ENCODE measurements at places on chromosomes 16 and 17.

GRCh38 chr17:38334480-38335364 lies 9.0 kb downstream of the GPR179 start:
- no peak for DNase-seq

DNA sequence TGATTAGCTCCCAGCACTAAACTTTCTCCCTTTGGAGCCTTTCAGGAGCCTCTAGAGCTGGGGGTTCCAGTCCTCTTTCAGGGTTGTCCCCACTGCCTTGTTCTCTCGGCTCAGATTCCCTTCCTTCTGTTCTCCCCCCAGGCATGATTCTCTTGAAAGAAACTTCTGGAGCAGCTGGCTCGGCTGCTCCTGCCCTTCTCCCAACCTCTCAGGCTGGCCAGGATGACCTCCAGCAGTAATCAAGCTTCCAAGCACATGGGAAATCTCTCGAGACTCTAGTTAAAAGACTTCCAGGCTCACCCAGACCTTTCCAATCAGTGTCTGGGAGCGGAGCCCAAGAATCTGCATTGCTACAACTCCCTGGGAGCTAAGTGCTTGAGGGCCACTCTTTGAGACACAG lies 3.6 kb downstream of the SDK2 start:
- no peak for DNase-seq

DNA sequence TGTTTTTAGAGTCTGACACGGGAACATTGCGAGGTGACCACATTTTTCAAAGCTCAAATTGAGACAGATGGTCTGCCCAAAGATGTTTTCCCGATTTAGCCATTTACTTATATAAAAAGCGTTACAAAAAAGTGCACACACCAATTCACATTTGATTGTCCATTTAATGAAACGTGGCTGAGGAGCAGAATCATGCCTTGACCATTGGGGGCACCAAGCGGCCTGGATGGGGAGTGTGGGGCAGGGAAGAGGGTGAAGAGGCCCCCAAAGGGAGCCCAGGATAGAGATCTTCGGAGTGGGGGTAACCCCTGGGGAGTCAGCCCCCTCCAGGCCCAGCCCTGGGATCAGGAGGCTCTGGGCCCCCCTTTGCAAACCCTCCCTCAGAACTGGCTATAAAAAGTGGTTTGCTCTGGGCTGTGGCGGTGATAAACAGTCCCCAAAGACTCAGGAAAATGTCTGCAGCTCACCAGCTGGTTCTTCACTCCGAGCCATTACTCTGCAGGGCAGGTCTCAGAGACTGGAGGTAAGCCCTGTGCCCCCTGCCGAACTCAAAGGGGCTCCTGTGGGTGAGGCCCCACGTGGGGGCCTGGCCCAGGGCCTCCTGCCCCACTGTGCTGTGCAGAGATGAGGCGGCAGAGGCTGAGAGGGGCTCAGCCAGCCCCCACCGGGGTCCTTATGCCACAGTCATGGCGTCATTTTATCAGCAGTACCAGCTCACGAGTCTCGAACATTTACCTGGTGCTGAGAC lies 105.9 kb upstream of the SEC14L1 start:
- DNase-seq = no peak

DNA sequence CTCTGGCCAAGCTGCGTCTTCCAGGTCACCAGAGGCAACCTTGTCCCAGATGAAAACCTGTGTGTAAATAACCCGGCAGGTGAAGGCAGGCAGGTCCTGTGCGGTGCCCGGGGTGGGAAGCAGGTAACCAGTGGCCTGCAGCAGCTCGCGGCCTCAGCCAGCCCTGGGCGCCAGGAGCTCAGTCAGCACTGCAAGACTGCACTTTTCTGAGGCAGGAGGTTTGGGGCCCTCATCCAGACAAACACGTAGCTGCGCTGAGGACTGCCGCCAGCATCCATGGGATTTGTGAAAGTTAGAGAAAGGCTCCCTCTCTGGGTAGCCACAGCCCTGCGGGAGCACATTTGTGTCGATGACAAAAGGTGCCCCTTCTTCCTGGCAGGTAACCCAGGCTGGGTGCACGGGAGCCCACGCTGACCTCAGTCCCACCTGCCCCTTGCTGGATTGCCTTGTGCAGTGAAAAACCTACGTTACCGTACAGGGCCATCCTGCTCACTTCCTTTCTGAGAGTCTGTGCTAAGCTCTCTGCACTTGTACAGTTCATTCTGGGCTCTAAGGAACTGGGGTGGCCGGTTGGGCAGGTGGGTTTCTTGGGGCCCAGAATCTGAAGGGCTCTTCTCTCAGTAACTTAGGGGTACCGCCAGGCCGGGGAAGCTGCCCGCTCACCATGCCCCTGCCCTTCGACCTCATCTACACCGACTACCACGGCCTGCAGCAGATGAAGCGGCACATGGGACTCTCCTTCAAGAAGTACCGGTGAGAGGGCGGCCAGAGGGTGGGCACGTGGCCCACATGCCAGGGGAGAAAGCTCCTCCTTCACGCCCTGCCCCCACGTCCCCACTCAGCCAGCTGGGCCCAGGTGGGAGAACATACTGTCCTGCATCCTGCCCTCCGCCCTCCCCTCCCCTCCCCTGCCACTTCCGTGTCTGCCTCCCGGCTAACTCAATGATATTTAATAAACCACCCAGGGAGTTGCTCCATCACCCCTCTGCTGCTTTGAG lies 56.4 kb downstream of the MGAT5B start:
- peak; percentile 12 for DNase-seq

DNA sequence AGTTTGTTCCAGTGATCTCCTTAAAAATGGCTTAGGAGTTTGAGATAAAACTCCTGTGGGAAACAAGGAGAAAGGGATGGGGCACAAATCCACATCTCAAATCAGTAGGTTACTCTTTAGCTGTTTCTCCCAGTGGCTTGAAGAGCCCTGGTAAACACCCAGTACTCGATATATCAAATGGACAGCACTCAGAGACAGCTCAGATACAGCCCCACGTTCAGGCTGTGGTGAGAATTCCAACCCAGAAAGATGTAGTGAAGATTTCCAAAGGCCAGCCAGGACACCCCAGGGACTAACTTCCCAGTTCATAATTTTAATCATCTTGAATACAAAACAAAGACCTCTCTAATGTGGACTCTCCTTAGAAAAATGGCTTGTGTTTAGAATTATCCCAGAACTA lies 6.4 kb upstream of the VEZF1 start:
- DNase-seq = no peak

DNA sequence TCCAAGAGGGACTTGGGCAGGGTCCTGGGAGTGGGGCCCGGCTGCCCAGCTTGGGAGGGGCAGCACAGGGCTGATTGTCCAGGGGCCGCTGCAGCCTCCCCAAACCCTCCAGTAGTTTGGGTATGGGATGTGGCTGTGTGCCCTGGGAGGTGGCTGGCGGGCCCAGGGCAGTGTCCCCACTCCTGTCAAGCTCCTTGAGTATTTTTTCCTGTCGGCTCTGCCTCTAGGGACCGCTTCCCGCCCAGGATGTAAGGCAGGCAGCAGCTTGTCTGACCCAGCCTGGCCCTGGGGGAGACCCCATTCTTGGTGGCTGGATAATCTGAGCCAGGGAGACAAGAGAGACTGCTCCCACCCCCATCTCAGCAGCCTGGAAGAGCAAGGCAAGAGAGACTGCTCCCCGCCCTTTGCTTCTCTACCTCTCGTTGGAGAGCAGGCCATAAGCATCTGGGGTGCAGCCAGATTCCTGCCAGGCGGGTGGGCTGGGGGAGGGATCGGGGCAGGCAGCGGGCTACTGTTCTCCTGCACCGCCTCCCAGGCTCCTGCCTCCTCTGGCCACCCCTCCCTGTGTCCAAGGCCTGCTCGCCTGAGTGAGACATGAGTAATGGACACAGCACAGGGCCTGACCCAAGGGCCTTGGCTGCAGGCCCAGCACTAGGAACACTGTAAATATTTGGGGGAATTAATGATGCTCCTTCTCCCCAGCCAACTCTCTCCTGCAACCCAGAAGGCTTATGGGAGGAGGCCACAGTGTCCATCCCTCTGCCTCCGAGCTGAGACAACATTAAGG lies 18.4 kb upstream of the ITGA3 start:
- DNase-seq = peak; percentile 91

DNA sequence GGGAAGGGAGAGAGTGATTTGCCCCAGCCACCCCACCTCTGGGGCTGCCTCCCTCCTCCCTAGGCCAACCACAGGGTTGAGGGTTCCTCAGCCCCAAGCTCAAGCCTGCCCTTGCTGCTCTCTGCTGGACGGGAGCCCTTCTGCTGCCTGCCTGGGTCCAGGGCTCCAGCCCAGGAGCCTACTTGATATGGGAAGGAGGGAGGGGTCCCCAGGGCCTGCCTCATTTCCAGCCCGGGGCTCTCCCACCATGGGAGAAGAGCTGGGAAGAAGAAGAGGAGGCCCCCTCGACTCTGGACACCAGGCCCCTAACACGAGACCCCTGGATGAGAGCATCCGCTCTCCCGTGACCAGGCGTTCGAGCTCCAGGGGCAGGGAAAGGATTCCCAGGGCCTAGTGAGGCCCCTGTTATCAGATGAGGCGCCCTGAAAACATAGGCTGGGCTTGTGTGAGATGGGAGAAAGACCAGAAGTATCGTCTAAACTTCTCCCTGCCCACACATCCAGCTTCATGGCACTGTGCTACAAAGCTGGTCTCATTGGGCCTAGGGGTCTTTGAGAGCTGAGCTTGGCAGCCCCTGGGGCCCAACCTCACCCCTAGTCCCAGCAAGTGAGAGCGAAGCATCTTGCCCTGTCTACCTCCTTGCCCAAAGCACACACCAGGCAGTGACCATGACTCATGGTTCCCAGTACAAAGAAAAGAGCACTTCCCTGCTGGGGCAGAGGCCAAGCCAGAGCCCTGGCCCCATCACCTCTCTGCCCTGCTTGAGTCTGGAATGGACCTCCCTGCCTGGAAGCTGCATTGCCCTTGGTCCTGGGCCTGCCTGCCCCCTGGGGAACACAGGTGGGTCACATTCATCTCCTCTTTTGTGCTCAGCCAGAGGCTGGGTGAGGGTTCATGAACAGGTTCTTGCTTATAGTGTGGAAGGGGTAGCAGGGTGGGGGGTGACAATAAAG lies 987 bp downstream of the SLC16A5 start:
- DNase-seq = peak; percentile 75

GRCh38 chr17:48153691-48154358 lies 46.3 kb downstream of the SNX11 start:
- peak; percentile 76 for DNase-seq

DNA sequence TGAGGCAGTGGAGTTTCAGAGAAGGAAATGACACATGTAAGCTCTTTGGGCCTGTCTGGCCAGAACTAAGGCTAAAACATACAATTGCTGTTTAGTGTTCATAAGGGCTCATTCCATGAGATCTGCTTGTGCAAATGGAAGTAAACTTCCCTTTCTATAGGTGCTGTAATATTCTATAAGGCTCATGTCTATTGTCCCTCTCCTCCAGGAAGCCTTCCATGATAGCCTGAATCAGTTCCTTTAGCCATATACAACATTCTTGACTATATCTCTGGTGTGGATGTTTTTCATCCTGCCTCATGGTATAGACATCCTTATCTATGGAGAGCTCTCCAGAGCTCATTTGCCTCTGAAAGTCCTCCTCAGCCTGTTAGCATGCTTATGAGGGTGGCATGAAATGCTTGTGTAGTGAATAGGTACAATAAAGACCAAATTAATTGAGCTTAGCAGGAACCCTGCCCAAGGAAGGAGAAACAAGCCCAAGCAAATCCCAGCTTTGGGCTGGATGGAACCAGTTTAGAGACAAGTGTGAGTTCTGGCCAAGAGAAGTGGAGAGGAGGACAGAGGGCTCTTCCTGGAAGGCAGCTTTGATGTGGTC lies 1.6 kb upstream of the ETV4 start:
- DNase-seq = no peak

GRCh38 chr16:27103954-27104353 lies 37.2 kb downstream of the C16orf82 start:
- DNase-seq = no peak
